ENCODE measurements at places on chromosomes 1 and 21.
A peak's percentile ranks its signal among the peaks of the same experiment; 100 is the strongest.

- DNase-seq = no peak
These were observed 21.0 kb downstream of the CLCA4 start for GRCh38 chr1:86567878-86568277.

GRCh38 chr1:81254560-81254959 lies 546.2 kb upstream of the ADGRL2 start:
- DNase-seq = no peak

GRCh38 chr1:223540485-223541106 lies 124.9 kb downstream of the CAPN8 start:
- DNase-seq = no peak

GRCh38 chr1:24101796-24102586 lies 9.9 kb downstream of the MYOM3 start:
- DNase-seq = no peak

GRCh38 chr1:245485996-245486395 lies 331.2 kb downstream of the KIF26B start:
- no peak for DNase-seq

DNA sequence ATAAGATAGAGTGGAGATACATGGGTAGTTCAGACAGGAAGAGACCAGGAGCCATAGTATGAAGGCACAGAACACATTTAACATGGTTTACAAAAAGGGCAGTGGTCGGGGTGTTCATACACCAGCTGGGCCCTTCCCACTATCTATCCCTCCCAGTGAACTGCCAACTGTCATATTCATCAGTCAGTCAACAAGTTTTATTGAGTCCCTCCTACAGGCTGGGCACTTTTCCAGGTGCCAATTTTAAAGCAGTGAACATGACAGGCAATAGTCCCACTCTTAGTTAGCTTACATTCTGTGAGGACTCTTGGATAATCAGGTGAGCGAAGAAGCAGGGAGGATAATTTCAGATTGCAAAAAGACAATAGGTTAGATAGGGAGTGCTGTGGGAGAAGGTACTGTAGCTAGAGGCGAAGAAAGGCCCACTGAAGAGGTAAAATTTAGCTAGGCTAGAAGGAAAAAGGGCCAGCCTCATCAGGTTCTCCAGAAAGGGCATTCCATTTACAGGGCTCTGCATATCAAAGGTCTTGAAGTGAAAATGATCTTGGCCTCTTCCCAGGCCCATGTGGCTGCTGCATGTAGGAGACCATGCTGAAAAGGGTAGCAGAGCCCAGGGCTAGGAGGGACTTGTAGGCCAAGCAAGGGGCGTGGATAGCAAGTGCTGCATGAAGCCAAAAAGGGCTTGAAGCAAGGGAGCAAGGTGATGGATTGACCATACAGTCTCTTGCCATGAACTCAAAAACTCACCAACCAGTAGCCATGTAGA lies 274.7 kb upstream of the SNX7 start:
- DNase-seq = no peak

GRCh38 chr1:114105421-114105979 lies 48.2 kb downstream of the SYT6 start:
- no peak for DNase-seq

GRCh38 chr1:41151846-41152245 lies 90.3 kb downstream of the SCMH1 start:
- DNase-seq = no peak

- no peak for DNase-seq
These were observed 213.2 kb upstream of the KIAA0040 start for GRCh38 chr1:175405766-175406165.

DNA sequence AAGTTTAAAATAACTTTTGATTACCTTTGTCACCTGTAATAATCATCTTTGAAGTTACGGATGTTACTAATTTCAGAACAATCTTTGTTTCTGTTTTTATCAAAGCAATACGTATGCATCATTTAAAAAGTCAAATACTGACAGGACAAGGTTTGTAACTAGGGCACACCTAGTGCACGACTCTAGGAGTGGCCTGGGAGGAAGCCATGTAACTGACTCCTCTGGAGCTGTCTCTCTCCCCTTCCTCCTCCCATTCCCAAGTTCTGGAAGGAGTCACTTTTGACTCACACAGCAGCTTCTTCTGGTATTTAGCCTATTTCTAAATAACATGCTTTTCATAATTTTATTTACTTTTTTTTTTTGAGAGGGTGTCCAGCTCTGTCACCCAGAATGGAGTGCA lies 11.8 kb upstream of the RAP1GAP start:
- DNase-seq = peak; percentile 71

DNA sequence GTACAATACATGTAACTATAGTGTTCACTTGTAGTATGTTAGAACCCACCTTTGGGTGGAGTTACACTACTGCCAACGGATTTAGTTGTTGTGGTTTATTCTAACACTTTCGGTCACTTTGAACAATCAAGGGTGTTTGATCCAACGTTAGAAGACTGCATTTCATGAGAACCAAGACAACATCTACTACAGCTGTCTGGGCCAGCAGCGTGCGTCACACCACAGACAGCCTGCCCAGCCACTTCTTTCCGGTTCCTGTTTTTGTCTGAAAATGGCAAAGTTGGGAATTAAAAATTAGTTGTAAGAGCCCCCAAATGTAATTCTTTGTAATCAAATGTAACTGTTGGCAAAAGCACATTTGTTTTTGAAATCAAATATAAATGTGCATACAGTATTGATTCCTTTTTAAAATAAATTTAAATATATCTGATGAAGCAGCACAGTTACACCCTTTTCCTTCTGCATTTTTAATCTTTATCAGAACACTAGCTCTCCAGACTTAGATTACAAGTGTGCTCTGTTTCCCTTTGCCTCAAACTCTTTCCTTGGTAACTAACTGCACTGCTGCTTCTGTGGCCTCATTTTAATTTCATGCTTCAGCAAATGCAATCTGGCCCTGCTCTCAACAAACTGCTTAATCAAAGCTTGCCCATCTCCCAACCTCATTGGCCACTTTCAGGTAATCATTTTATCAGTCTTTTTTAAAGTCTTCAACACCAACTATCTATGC lies 86.6 kb upstream of the DPH5 start:
- DNase-seq = no peak

DNA sequence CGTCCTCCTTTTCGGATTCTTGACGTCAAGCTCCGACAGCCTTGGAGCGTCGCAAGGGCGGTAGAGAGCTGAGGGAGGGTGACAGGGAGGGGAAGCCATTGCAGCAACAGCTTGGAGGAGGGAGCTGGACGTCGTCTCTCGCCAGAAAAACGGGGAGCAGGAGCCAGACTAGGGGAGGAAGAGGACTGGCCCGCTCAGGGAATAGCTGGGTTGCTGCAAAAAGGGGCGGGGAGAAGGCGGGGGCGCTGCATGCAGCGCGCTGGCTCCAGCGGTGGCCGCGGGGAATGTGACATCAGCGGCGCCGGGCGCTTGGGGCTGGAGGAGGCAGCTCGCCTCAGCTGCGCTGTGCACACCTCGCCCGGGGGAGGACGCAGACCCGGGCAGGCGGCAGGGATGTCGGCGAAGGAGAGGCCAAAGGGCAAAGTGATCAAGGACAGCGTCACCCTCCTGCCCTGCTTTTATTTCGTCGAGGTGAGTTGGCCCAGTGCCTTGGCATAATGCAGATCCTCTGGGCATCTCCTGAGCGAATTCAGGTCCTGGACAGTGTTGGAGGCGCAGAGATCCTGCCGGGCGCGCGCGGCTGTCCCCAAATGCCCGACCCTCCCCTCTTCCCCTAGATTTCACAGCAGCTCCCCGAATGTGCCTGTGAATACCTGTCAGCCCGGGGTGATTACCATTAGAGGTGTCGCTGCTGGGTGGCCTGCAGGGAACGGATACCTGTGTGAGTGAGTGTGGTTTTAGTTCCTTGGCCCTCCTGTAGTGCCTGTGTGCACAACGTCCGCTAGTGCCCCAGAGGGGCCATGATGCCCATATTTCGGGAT lies at the start of gene PLPPR4:
Gene PLPPR4, plus strand, starts transcription at position 292 of the 821 bp plus-strand sequence. Its CDS starts 102 bp downstream, at position 394.
- no peak for DNase-seq

- DNase-seq = no peak
These were observed 10.8 kb downstream of the ASAP3 start for GRCh38 chr1:23473037-23473800.

DNA sequence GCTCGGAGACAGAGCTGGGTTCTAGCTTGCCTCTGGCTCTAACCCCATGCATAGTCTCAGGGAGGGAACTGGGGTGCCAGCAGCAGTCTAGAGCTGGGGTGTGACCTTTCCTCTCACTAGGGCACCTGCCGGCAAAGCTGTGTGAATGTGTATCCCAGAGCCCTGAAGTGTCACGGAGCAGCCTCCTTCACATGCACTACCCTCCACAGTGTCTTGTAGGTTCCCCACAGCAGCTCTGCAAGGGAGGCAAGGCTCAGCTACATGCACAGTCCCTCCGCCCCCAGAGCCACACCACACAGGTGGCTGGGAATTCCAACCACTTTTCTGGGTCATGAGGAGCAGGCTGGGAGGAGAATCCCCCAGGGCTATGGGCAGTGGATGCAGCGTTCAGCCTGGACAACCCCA lies 7.7 kb upstream of the HPCA start:
- DNase-seq = no peak

GRCh38 chr1:42767510-42768000 lies 506 bp downstream of the C1orf50 start:
- DNase-seq = no peak

DNA sequence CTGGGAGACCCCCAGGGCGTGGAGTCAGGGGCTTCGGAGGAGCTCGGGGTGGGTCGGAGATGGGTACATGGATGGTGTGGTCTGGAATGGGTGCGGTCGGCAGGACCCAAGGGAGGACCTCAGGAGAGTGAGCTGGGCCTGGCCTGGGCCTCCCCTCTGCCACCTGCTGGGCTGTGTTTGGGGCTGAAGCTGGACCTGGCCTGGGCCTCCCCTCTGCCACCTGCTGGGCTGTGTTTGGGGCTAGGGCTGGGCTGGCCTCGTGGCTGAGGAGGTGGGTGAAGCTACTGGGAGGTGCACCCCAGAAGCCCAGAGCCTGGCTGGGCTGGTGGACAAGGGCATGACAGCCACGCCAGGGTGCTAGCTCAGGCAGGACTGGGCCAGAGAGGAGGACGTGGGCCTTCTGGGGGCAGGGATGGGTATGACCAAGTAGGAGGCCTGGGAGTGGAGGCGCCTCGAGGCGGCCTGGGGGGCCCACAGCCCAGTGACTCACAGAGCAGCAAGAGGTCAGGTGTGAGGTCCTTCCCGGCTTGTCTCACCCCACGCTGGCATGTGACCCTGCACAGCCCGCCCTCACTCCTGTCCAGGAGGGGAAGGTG lies 14.5 kb downstream of the SAMD11 start:
- no peak for DNase-seq

DNA sequence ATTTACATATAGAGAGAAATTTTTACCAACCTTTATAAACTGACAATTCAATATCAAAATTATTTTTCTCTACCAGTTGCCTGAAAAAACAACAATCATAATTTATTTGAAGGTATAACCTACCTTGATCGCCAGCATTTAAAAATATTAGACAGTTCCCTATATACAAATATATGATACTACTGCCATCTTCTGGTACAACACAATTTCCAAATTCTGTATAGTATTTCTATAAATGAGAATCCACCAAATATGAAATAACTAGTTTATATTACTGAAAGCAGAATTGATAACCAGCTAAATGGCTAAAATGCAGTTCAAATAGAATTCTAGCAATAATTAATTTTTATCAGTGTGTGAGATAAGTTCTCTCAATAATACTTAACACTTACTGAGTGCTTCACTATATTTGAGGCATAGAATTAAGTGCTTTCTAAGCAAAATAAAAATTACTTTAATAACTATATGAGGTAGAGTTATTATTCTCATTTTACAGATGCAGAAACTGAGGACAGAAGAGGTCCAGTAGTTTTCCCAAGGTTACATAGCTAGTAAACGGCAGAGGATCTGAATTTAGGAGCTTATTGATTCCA lies 75.6 kb downstream of the PIGK start:
- no peak for DNase-seq

DNA sequence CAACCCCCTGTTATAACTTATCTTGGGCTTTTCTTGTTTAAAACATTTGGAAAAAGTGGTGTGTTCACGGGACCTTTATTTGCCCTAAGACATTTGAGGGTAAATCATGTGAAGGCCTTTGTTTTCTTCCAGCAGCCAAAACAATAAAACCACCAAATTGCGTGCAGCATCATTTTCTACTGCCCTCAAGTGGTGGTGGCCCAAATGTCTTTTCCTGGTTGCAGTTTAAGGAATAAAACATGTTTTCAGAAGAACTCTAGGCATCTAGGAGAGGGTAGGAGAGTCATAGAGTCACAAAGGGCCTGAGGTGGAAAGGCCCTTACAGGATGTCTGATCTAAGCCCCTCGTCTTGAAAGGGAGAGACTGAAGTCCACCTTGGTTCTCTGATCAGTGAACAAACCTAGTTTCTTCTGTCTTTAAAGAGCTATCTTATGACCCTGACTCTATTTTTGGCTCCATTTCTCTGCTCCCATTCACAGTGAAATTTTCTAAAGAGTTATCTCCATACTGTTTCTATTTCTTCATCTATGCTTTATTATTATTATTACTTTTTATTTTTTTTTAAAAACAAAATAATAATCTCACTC lies 16.0 kb upstream of the EPS15 start:
- peak; percentile 43 for DNase-seq

DNA sequence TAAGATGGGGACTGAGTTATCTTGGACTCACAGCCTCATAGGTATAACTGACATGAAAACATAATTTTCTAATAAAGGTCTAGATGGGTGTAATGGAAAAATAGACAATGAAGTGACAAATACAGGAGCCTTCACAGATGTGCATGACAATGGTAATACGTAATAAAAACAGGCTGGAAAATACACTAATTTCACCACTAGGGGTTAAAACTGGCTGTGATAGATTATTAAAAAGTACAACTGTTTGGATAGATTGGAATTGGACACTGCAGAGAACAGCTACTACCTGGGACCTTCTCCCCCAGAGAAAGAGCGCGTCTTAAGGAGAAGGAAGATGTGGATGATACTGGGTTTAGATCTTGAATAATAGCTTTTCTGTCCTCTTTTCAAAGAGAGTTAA lies 9.8 kb downstream of the KAZN start:
- no peak for DNase-seq

DNA sequence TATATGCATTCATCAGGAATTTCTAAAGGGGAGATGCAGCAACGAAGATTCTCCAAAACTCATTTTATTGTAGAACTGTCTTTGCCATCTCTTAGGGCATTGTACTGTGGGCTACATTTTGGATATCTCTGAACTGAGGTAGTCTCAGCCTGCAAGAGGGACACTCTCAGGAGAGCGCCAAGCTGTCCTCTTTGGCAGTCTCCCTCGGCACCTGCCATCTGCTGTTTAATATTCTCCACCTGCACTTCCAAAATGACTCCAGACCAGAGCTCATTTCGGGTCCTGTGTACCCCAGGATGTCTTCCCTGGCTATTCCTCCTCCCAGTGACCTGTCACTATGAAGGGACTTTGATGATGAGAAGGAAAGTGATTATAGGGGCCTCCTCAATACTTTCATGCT lies 356.3 kb upstream of the C1orf174 start:
- DNase-seq = no peak

- no peak for DNase-seq
These were observed 10.7 kb downstream of the LEPR start for GRCh38 chr1:65431111-65431705.

GRCh38 chr1:187460093-187460492 lies 631.3 kb downstream of the PLA2G4A start:
- DNase-seq = no peak

GRCh38 chr1:40699787-40700186 lies 8.3 kb downstream of the NFYC start:
- DNase-seq = no peak

- DNase-seq = no peak
These were observed 109.2 kb downstream of the DDX20 start for GRCh38 chr1:111864862-111865261.
